Right lobe of liver (tissue), 6 donors: ENCODE measurements at places on chromosomes 4 and X. TPM values are rescaled to one million over a fixed set of nuclear protein-coding genes. Genes with fewer than 3 reads are reported as not detected.

GRCh38 chrX:148929686-148930085, 429.3 kb downstream of the AFF2 start:
- H3K27ac ChIP-seq = no peak overlapping the region
- no peaks in the 10 kb centered on the region for H3K27me3 ChIP-seq
- H3K4me3 ChIP-seq = no peak overlapping the region
- DNase-seq = no peak

DNA sequence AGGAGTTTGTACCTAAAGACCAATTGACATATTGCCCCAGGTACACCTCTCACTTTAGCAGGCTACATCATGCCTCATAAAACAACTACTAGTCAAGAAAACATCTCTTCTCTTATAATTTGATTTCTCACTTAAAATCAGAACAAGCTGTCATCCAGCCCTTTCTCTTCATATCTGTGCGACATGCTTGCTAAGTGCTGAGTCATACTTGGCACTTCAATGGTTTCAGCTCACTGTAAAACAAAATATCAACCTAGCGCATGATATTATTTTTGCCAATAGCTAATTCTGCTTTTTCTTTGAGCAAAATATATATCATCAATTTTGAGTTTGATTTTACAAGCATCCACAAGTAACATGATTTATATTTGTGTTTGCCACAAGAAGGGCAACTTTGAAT, 27.9 kb upstream of the FUNDC1 start:
- H3K27ac ChIP-seq = no peak overlapping the region
- H3K36me3 ChIP-seq = no peaks in the 10 kb centered on the region
- no peaks in the 10 kb centered on the region for H3K4me1 ChIP-seq
- no peak for DNase-seq
- no peaks in the 10 kb centered on the region for H3K27me3 ChIP-seq

GRCh38 chr4:149897783-149898182, 82.1 kb upstream of the IQCM start:
- DNase-seq = no peak
- no peak overlapping the region for H3K27ac ChIP-seq
- no peaks in the 10 kb centered on the region for H3K27me3 ChIP-seq
- no peak overlapping the region for H3K4me3 ChIP-seq

- no peak for DNase-seq
- no peaks in the 10 kb centered on the region for H3K36me3 ChIP-seq
- H3K4me3 ChIP-seq = no peak overlapping the region
- no peaks in the 10 kb centered on the region for H3K4me1 ChIP-seq
- H3K27ac ChIP-seq = no peak overlapping the region
These were observed 5.3 kb upstream of the FHIP1A start for GRCh38 chr4:151403656-151404055.

DNA sequence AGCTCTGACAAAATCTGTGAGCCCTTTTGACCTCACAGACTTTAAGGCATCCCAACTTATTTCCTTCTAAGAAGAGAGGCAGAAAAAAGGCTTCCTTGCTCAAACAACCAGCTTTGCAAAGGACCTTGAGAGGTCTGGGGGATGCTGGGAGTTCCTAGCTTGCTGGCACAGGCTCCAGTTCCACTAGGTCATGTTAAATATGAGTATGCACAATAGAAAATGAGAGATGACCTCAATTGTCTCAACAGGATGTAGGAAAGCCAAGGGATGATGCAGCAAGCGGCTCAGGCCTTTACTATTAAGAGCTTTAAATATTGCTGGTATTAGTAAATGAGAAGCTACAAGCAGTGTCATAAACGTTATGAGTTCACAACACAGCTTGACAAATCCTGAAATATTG, 13.3 kb upstream of the ZNF827 start:
- no peak overlapping the region for H3K27ac ChIP-seq
- no peaks in the 10 kb centered on the region for H3K27me3 ChIP-seq
- H3K4me1 ChIP-seq = no peaks in the 10 kb centered on the region
- no peaks in the 10 kb centered on the region for H3K36me3 ChIP-seq

DNA sequence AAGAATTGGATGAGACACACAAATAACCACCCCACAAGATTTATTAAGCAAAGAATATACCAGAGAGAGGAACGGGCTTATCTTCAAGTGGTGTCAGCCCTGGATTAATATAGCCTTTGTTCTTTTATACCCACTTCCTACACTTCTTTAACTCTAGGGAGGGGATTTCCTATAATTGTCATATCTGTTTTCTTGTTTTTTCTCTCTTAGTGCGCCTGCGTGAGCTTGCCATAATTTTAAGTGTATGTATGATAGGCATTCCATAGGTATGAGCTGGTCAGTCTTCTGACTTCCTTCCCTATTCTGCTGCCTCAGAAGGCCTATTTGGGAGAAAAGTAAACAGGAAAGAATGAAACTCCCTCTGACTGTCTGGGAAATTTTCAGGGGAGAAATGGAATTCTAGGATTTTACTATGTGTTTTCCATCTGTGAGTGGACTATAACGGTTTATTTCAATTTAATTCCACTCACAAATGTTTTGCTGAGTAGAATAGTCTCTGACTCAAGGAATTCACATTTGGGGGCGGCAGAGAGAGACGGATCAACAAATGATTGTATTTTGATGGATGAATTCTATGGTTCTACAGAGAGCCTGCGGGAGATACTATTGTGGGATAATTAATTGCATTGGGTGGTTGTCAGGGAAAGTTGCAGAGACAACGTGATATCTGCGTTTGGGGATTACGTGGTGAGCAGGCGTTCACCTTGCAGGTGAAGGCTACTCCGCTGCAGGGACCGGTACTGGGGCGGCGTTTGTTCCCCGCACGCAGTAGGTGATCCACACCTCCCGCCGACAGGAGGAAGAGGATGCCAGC, 626 bp upstream of the CEP135 start:
- peak overlapping the region; percentile 96 for H3K4me3 ChIP-seq
- DNase-seq = no peak
- H3K36me3 ChIP-seq = no peaks in the 10 kb centered on the region
- peak overlapping the region; percentile 82 for H3K27ac ChIP-seq

GRCh38 chr4:75679876-75680575, 6.8 kb upstream of the G3BP2 start:
- no peak for DNase-seq
- H3K27me3 ChIP-seq = no peaks in the 10 kb centered on the region
- no peaks in the 10 kb centered on the region for H3K36me3 ChIP-seq
- H3K27ac ChIP-seq = no peak overlapping the region

DNA sequence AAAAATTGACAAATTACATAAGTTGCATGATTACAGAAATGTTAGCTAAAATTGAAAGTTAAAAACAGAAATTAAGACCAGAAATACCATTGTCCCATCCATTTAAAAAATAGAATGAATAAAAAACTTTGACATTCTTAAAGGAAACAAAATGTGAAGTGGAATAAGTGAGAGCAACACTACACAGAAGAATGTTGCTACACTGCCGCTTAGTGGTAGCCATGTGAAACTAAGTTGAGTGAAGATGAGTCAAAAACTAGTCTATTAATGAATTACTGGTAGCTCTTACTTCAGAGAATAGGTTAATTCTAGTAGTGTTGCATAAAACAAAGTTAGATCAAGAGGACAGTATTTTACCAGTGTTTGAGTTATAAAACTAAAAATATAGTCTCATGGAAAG, 571.0 kb upstream of the KLHL4 start:
- no peak overlapping the region for H3K27ac ChIP-seq
- H3K4me3 ChIP-seq = no peak overlapping the region
- H3K36me3 ChIP-seq = no peaks in the 10 kb centered on the region

GRCh38 chr4:137531986-137532868, at the start of gene PCDH18:
TSS of gene PCDH18 (minus strand) at chr4:137532494. CDS start at chr4:137532088, 406 bp downstream.
- peak within 1 kb of the TSS; percentile 14 for H3K4me3 ChIP-seq
- DNase-seq = peak; percentile 22
- peak within 1 kb of the TSS; percentile 19 for H3K27ac ChIP-seq
- no peaks in the 10 kb centered on the region for H3K4me1 ChIP-seq
- H3K27me3 ChIP-seq = no peaks in the 10 kb centered on the region

NIPAL1 gene
- total RNA-seq = 5.9 TPM

FGFBP2 gene
- total RNA-seq = 1.4 TPM

SYNPO2 gene
- total RNA-seq = 6.1 TPM

IL2 gene
- total RNA-seq = not detected

LEF1 gene
- 0.49 TPM for total RNA-seq

FGA gene
- 14,579 TPM for total RNA-seq

ANOS1 gene
- total RNA-seq = 0.81 TPM

ADGRG2 gene
- total RNA-seq = 1.4 TPM
